ENCODE measurements at places on chromosomes 4 and X.

GRCh38 chr4:146053891-146054290, 115.3 kb upstream of the ZNF827 start:
- no peak for DNase-seq

GRCh38 chr4:42080306-42080705, 72.1 kb downstream of the BEND4 start:
- DNase-seq = no peak

DNA sequence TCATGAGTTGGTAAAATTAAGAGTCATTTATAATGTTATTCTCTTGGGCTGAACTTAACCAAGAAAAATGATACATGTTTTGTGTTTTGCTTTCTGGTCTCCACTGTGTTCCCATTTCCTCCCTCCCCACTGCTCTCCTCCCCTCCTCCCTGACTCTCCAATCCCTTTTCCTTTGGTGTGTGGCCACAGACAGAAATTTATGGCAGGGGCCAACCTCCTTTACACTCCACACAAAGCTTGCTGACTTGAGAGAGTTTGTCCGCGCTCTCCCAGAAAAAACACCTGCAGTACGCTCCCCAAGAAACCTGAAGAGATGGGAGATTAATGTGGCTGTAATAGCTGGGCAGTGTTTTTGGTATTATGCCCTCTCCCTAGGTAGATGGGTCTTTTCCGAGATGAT, 88.9 kb downstream of the ALPK1 start:
- DNase-seq = no peak

DNA sequence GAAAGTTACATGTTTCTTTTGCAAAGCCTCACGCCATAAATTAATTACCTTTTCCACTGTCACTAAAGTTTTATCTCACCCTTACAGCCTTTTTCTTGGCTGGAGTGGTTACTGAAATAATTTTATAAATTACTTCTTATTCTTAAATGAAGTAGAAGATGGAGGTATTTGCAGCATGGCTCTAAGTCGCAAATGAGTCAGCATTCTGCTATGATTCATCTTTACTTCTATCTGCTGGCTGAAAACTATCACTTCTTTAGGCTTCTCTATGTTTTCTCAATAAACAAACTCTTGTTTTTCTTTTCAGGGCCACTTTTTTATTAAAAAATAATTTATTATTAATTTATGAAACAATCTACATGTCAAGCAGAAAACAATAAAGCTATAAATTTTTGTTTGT, 210.2 kb upstream of the GYPA start:
- no peak for DNase-seq

- no peak for DNase-seq
Measured at GRCh38 chr4:41304221-41304620, 47.5 kb downstream of the UCHL1 start.

DNA sequence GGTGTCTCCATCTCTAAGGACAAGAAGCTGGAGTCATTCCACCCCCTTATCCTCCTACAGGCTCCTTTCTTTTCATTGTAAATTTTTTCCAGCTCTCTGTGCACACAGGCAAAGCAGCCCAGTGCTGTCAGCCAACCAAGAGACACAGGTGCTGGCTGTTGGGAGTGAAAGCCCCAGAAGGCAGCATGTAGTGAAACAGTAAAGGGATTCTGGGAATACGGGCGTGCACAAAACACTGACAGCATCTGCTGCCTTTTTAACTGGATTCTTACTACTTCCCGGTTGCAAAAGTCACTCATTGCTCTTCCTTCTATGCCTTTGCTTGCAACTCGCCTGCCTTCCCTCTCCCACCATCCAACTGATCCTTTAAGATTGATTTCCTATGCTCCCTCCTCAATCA, 208.6 kb upstream of the PRPS2 start:
- no peak for DNase-seq

DNA sequence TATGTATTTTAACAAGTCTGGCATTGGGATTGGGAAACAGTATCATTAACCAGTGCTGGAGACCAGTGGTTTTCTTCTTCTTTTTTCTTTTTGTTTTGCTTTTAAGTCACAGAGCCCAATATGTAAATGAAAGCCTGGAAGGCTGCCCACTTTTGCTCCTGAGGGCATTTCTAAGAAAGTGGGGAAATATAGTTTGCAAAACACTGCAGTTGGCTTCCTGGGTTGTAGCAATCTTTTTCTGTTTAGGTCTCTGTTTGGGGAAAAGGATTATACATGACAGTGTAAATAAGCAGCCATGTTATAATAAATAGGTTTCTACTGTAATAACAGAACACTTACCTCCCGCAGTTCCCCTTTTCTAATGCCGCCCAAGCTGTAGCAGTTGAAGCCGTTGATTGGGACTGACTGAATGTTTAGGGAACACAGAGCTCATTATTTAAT, 105.5 kb downstream of the TMEM164 start:
- no peak for DNase-seq

DNA sequence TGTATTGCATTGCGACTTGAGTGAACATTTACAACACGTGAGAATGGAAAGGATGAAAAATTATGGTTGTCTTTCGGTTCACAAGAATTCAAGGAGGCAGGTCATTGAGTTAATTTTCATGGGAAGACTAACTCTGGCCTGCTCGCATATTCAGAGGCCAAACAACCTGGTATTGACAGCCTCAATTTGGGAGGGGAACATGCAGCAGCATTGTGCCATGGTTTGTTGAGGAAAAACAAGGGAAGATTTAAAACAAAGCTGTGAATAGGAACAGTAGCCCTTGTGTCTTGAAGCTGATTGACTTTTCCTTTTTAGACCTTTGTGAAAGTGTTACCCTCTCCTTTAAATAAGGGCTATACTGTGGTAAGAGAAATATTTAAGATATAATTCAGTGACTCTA, 31.9 kb downstream of the FAT4 start:
- DNase-seq = no peak

DNA sequence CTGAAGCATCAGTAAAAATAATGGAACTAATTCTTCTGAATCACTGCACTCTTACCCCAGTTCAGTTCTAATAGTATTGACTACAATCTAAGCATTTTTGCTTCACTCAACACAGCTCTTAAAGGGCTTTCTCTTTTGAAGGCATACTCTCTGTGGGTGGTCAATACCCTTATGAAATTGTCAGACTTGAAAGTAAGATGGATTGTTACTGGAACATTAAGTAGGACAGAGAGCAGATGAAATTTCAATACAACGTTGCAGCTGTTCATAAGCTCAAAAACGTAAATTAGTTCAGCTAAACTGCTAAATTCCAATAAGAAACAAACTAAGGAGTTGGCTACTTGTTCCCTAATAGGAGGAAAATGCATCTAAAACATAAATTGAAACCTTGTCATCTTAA, 352.3 kb upstream of the TENM3 start:
- no peak for DNase-seq

GRCh38 chr4:47494124-47494430, 9.0 kb downstream of the ATP10D start:
- DNase-seq = no peak

- DNase-seq = no peak
Measured at GRCh38 chrX:33336783-33337182, 125.4 kb upstream of the DMD start.

DNA sequence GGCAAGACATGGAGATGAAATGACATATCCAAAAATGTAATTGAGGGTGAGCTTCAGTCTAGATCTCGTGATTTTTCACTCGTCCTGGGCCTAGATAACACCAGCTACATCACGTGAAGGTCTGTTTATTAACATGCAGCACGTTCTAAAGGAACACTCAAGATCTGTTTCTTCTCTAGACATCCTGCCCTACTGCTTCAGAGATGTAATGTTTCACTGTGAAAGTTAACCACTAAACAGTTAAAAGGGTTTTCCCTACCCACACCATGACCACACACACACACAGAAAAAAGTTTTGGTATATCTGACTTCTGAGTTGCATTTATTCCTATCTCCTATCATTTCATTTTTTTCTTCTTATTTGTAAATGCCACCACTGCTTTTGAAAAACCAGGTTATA, 52.3 kb upstream of the SMIM31 start:
- DNase-seq = no peak

GRCh38 chrX:139202742-139203420, 327.7 kb upstream of the F9 start:
- DNase-seq = no peak

DNA sequence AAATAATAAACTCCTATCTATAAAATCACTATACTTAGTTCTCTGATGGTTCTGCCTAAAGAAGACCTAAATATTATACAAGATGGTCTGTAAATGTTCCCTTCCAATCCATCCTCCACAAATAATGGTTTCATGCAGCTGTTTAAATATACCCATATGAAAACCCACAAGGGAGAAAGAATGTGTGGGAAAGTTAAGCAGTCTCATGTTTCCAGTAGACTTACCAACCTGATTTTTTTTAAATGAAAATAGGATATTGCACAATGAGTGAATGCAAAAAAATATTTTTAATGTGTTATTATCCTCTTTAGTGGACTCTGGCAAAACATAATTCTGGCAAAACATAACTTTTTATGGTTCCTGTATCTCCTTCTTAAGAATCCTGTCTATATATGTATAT, 23.3 kb downstream of the CAMK2D start:
- DNase-seq = no peak

GRCh38 chrX:30787012-30787411, 102.0 kb downstream of the TAB3 start:
- no peak for DNase-seq

DNA sequence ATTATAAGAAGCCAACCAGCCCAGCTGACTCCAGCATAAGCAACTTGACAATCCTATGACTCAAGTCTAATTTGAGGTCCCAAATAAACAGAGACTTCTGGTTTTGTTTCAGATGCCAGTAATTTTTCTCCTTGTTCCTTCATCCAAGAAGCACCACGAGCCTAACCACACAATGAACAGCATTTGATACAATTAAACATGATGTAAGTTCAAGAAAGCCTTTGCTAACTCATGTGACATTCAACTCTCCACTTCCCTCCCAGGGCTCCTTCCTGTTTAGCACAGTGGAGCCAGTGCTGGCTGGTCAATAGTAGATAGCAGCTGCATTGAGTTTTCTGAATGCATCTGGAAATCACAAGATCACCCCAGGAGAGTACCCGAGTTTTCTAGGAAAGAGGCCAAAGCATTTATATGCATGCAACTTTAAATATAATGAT, 206.3 kb downstream of the ARHGAP24 start:
- peak; percentile 97 for DNase-seq

- no peak for DNase-seq
Measured at GRCh38 chr4:15250021-15250441, 177.8 kb upstream of the C1QTNF7 start.

DNA sequence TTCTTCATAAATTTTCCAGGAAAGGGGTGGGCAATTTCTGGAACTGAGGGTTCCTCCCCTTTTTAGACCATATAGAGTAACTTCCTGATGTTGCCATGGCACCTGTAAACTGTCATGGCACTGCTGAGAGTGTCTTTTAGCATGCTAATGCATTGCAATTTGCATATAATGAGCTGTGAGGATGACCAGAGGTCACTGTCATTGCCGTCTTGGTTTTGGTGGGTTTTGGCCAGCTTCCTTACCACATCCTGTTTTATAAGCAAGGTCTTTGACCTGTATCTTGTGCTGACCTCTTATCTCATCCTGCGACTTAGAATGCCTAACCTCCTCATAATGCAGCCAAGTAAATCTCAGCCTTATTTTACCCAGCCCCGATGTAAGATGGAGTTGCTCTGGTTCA, 577.8 kb downstream of the NLGN4X start:
- DNase-seq = no peak

DNA sequence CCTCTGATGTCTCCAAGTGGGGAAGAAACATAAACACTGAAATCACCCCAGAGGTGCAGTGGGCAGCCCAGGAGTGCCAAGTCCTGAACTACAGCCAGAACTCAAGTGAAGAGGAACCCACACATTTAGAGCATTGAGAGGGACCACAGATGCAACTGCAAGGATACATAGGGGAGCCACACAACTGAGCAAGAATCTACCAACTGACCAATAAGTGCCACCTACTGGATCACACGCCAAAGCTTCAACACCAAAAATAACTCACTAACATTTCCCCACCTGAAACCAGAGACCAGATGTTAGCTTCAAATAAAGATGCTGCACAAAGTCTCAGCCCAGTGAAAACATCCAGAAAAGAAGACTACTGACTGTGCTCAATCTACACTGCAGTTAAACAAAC, 276.7 kb upstream of the GRIA3 start:
- no peak for DNase-seq

- no peak for DNase-seq
Measured at GRCh38 chr4:137310166-137310565, 222.1 kb downstream of the PCDH18 start.

DNA sequence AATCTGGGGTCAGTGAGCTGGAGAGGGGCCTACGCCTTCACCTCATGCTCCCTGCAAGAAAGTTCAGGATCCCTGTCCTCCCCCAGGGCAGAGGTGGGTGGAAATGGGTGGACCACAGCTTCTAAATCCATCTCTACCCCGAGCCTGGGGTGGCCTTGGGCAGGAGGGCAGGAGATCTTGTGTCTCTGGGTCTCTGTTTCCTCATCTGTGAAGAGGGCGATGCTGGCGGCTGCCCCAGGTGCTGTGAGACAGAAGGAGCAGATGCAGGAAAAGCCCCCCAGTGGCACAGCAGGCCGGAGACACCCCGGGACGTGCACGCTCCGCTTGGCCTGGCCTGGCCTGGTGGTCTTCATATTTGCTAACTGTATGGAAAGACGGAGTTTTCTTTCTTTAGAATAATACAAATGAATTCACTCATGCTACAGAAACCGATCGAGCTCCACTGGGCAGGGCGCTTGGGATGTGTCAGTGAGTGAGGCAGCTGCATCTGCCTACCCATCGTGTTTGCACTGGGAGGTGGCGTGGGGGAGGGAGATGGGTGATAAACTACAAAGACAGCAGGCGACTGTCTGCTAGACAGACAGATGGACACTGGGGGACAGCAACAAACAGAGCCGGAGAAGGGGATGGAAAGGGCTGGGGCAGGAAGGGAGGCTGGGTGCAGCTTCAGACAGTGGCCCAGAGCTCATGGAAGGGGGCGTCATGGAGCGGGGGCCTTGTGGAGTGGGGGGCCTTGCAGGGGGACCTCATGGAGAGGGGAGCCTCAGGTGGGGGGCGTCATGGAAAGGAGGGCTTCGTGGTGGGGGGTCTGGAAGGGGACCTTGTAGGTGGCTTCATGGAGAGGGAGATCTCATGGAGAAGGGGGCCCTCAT, 136.2 kb downstream of the CPZ start:
- no peak for DNase-seq

DNA sequence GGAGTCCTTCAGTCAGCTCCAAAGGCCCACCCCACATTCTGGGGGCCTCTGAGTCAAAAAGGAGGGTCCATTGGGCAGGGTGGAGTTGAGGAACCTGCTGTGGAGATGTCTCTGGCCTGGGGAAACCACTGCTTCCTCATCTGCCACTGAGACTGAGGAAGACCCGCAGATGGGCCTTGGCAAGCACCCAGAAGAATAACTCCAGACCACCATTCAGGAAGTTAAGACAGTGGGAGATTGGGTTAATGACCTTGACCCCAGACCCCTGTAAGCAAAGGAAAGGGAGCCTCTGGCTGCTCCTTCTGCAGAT, 8.1 kb upstream of the HSD17B10 start:
- DNase-seq = no peak

- DNase-seq = no peak
Measured at GRCh38 chrX:100379388-100379986, 30.6 kb downstream of the PCDH19 start.

GRCh38 chr4:68995292-68995691, 43.7 kb upstream of the UGT2A3 start:
- DNase-seq = no peak

- DNase-seq = no peak
Measured at GRCh38 chrX:143988356-143988755, 104.5 kb downstream of the UBE2NL start.

GRCh38 chr4:114272226-114272625, 292.8 kb upstream of the ARSJ start:
- peak; percentile 91 for DNase-seq
